Epithelial cell of prostate (primary cell): ENCODE measurements at places on chromosomes 6 and 20.

- DNase-seq: no peak
Observed at GRCh38 chr6:4446982-4447381, 311.6 kb upstream of the ECI2 start.

- no peak for DNase-seq
Observed at GRCh38 chr20:56017560-56017959, 12.2 kb upstream of the CBLN4 start.

- no peak for DNase-seq
Observed at GRCh38 chr20:13546497-13547131, 92.1 kb downstream of the TASP1 start.

DNA sequence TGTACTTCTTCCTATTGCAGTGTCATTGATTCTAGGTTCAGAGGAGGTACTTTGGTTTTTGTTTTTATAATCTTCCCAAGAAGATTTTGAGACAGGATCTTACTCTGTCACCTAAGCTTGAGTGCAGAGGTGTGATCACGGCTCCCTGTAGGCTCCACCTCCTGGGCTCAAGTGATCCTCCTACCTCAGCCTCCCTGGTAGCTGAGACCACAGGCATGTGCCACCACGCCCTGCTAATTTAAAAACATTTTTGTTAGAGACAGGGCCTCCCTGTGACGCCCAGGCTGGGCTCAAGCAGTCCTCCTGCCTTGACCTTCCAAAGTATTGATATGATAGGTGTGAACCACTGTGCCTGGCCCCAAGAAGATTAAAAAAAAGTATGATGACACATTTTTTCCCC lies 3.4 kb upstream of the SLC17A5 start:
- DNase-seq: no peak

DNA sequence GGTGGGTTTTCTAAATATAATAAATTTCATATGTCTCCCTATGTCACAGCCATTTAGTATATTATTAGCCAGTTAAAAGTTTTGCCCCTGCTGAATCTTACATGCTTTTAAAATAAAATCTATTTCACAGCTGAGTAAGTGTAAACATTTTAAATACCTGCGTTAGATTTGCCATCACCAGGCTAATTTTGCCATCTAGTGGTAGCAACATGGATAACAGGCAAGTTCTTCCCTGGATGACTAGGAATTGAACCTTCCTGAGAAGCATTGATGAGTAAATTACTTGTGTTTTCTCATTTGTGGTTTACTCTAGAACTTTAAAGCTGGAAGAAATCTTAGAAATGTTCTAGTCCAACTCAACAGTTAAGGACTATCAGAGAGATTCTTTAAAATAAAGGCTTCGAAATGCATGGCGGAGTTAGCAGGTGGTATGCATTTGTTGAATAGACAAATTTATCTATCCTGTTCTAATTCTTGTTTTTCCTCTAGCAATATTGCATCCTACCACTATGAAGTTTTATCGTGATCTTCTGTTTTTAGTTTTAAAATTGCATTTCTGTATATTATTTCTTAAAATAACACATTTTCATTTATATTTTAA lies 2.6 kb downstream of the PRSS35 start:
- DNase-seq: peak; percentile 8

DNA sequence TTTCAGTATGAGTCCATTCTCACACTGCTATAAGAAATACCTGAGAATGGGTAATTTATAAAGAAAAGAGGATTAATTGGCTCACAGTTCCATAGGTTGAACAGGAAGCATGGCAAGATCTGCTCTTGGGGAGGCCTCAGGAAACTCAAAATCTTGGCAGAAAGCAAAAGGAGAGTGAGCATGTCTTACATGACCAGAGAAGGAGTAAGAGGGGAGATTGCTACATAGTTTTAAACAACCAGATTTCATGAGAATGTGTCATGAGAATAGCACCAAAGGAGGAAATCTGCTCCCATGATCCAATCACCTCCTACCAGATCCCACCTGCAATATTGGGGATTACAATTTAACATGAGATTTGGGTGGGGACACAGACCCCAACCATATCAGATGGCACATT lies 672.4 kb downstream of the HTR1B start:
- DNase-seq: no peak

DNA sequence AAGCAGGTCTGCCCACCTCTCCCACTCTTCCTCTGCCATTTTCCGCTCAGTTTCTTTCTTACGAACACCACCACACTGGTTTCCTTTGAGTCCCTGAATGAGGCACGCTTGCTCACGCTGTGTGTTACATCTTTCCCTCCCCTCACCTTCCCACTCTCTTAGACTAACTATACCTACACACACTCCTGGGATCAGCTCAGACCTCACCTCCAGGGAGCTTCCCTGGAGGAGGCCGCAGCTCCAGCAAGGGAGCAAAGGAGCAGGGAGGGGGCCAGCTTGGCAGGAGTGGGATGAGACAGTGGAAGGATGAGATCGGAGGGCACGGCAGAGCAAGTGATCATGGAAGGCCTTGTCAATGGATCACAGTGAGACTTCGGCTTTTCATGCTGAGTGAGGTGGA lies 28.3 kb upstream of the B4GALT5 start:
- no peak for DNase-seq

DNA sequence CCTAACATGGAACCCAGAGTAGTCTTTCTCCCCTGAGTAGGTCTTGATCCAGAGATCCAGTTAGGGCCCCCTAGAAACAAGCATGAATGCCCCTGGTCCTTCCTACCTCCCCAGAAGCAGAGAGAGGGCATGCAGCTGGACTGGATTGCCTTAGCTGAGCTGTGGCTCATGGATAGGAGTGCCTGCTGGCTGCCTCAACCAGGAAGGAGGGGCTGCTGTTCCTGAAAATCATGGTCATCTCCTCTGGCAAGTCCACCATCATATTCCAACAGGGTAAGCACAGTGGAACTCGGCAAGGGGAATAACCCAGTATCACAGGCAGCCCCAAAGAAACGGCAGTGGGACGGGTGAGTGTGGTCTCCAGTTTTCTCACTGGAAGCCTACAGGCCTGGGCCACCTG lies 53.1 kb upstream of the ENTPD6 start:
- no peak for DNase-seq

DNA sequence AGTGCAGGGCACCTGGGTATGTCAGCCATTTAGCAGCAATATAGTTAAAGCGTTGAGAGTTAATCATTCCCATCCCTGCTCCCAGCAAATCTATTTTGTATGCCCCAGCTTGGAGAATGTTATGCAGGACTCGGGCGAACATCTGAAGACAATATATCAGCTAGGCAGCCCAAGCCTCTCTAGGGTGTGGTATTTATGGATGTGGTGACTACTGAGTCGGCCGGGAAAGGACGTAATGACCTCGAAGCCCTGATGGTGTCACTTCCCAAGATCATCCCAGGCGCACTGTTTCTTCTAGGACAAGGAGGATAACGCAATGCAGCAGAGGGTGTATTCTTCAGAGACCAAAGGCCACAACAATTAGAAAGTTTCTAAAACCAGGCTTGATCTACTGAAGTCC lies 63.6 kb upstream of the FAM184A start:
- DNase-seq: no peak

DNA sequence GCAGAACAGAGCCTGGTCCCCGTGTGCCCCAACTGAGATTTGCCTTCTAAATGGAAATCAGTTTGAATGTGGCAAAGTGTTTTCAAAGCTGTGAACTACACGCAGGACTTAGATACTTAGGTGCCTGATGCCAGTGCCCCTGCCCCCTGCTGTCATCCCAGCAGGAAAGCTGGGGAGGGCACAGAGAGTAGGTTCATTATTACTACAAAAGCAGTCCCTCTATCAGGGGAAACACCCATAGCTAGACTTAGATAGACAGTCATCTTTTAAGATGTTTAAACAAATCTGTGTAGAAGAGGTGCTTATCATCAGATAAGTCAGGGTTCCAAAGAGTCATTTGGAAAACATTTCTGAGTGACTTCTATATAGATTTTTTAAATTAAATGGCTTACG lies 155.0 kb upstream of the SNX9 start:
- DNase-seq: no peak

- no peak for DNase-seq
Observed at GRCh38 chr6:138421089-138421488, 17.1 kb downstream of the HEBP2 start.

DNA sequence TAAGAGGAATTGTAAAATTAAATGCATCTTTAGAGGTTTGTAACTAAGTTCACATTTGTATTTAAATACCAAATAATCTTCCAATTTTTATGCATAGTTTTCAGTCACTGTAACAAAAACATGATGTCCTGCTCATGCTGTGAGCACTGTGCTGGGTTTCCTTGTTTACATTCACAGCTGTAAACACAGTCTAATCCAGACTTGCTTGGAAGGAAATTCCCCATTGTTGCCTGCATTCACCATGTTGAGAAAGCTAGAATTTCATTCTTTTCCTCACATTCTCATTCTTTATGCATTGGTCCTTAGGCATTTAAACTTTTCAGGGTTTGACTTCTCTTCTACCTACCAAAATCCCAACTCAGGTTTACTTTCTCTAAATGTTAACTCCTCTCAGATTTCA lies 242.0 kb upstream of the TBX18 start:
- no peak for DNase-seq

GRCh38 chr20:47013606-47014005 lies 119.0 kb downstream of the EYA2 start:
- DNase-seq: no peak

- no peak for DNase-seq
Observed at GRCh38 chr6:113696960-113697359, 160.2 kb upstream of the MARCKS start.

GRCh38 chr20:17904027-17904426 lies 64.6 kb downstream of the SNX5 start:
- DNase-seq: no peak

GRCh38 chr6:86969573-86969972 lies 32.2 kb downstream of the HTR1E start:
- DNase-seq: peak; percentile 31

- DNase-seq: no peak
Observed at GRCh38 chr6:168596344-168596743, 155.4 kb downstream of the SMOC2 start.

GRCh38 chr6:36297511-36297910 lies 27.7 kb downstream of the PNPLA1 start:
- DNase-seq: no peak

DNA sequence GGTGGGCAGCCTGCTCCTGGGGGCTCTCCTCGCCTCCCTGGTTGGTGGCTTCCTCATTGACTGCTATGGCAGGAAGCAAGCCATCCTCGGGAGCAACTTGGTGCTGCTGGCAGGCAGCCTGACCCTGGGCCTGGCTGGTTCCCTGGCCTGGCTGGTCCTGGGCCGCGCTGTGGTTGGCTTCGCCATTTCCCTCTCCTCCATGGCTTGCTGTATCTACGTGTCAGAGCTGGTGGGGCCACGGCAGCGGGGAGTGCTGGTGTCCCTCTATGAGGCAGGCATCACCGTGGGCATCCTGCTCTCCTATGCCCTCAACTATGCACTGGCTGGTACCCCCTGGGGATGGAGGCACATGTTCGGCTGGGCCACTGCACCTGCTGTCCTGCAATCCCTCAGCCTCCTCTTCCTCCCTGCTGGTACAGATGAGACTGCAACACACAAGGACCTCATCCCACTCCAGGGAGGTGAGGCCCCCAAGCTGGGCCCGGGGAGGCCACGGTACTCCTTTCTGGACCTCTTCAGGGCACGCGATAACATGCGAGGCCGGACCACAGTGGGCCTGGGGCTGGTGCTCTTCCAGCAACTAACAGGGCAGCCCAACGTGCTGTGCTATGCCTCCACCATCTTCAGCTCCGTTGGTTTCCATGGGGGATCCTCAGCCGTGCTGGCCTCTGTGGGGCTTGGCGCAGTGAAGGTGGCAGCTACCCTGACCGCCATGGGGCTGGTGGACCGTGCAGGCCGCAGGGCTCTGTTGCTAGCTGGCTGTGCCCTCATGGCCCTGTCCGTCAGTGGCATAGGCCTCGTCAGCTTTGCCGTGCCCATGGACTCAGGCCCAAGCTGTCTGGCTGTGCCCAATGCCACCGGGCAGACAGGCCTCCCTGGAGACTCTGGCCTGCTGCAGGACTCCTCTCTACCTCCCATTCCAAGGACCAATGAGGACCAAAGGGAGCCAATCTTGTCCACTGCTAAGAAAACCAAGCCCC lies 16.0 kb downstream of the SLC2A10 start:
- no peak for DNase-seq

DNA sequence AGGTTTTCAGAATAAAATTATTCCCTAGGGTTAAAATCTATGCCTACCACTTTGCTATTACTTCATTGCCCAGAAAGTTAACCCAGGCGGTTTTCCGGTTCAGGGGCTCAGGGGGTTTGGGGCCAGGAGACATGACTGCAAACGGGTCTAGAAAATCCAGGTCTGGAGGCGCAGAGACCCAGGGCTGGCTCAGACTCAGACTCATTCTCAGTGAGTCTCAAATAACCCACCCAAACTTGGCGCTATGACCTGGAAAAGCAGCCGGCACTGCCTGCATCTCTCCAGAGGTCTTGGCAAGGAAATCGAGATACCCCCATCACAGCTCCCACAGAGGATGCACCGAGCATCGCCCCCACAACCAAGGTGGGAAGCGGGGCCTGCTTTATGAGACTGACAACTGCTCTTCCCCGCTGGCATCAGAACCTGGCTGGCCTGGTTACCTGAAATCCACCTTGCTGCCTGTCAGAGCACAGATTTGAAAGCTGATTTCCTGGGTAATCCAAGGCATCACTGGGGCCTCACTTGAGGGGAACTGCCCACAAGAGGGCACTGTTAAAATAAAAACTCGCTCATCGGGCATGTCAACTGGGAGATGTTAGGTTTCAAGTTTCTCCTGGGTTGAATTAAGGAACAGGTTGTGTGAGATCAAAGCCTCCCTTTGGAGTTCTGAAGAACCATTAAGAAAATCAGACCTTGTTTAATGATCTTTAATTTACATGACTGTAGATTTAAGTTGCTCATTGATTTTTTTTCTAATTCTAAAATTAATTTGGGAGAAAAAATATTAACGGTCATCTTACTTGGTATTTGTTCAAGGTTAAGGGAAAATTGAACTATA lies 55.1 kb downstream of the KIF16B start:
- no peak for DNase-seq

DNA sequence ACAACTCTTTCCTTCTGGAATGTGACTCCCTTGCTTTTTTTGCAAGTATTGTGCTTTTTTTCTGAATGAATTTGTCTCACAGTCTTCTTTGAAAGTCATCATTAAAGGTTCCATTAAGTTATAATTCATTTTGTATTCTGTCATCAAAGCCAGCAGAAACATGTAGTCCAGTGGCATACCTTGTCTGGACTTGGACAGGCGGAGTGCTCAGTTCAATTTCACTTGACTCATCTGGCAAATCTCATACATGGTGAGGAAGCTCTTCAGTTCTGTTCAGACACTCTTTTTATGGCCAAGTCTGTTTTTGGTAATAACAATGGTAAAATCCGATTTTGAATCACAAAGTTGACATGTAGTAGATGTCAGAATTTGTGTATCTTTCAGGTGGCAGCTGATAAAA lies 260.8 kb upstream of the OPRM1 start:
- no peak for DNase-seq

- no peak for DNase-seq
Observed at GRCh38 chr20:32595143-32595542, 10.0 kb upstream of the NOL4L start.

DNA sequence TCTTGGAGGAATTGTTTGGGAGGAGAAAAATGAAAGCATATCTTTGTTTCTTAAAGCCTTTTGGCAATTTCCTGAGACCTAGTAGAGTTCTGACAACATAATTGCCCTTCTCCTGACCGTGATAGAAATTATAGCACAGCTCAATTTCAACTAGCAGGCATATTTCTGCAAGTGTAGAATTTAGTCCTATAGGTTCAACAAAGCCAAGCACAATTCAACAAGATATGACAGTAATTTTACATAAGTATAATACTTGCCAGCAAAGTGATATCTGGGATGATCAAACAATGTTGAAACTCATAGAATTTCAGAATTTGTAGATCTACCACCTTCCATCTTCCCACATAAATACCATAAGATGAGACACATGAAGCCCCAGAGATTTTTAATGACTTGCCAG lies 73.1 kb downstream of the SPTLC3 start:
- DNase-seq: no peak

GRCh38 chr6:118860880-118861279 lies 33.1 kb upstream of the ASF1A start:
- no peak for DNase-seq
